Activated CD4-positive, alpha-beta T cell treated with anti-CD3 and anti-CD28 coated beads, Interleukin-2, amount 10 ng/mL, durations not matched to agents 24 days and 14 days (primary cell): ENCODE measurements at places on chromosomes 3 and 15. TPM values are rescaled to one million over a fixed set of nuclear protein-coding genes. Genes with fewer than 3 reads are reported as not detected.

Gene UNC13C
- not detected in 2 replicates for total RNA-seq

DNA sequence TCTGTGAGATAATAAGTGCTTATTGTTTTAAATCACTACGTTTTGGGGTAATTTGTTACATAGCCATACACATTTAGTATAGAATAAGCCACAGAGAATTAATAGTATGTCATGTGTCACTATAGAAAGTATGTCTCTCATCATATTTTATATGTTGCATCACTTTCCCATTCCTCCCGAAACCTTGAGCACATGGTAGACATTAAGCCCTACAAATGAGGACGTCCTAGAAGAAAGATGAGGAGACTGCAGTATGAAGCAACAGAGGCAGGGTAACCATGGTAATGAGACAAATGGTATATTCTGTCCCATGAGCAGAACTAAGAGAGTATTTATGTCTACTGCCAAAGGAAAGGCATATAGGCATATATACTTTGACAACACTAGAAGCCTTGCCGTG, 720.2 kb downstream of the ROBO1 start:
- H3K27ac ChIP-seq, result no peak overlapping the region
- no peak for DNase-seq
- no peak overlapping the region for H3K4me3 ChIP-seq
- H3K27me3 ChIP-seq, result no peaks in the 10 kb centered on the region
- no peaks in the 10 kb centered on the region for H3K36me3 ChIP-seq

DNA sequence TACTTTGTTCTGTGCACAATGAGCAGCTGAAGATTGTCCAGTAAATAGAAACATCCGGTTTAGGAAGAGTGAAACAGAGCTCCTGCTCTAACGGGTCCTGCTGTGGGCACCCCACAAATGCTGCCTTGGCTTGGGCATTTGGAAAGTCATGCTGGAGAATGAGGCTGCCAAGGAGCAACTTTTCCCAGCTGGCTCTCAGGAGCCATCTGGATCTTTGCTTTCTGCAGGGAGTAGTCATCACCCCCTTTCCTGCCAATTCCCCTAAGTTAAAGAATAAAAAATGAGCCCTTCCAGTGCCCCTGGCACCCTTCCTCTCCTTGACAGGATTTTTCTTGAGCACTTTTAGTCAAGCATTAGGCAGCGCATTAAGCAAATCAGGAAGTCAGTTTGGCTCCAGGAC, 90.0 kb downstream of the FAM43A start:
- DNase-seq, result no peak
- H3K27me3 ChIP-seq, result peaks cover 34% of the 10 kb centered on the region

Gene SCAANT1
- total RNA-seq, result not detected in 2 replicates

Gene RAB6B
- total RNA-seq, result 0.07 and 0.14 TPM in 2 replicates

- H3K27ac ChIP-seq, result no peak overlapping the region
- H3K36me3 ChIP-seq, result peaks cover 8% of the 10 kb centered on the region
- H3K4me1 ChIP-seq, result peaks cover 17% of the 10 kb centered on the region
- H3K27me3 ChIP-seq, result peaks cover 10% of the 10 kb centered on the region
- DNase-seq, result no peak
Measured at GRCh38 chr3:196967412-196968232, 1.0 kb downstream of the PIGZ start.

DNA sequence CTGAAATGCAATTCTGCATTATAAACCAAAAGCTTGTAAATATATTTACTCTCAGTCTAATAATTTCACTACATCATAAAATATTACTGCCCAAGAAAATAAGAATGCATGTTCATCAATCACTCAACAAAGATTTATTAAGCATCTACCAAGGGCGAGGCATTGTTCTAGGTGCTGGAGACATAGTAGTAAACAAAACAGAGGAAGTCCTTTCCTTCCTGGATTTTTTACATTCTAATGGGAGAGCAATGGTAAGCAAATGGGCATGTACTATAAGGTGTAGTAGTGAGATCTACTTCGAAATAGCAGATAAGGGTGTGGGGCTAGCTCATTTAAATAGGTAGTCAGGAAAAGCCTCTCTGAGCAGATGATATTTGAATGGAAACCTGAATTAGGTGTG, 10.8 kb upstream of the ZFYVE19 start:
- DNase-seq, result no peak
- no peak overlapping the region for H3K27ac ChIP-seq
- H3K36me3 ChIP-seq, result peaks cover 30% of the 10 kb centered on the region
- H3K27me3 ChIP-seq, result no peaks in the 10 kb centered on the region

DNA sequence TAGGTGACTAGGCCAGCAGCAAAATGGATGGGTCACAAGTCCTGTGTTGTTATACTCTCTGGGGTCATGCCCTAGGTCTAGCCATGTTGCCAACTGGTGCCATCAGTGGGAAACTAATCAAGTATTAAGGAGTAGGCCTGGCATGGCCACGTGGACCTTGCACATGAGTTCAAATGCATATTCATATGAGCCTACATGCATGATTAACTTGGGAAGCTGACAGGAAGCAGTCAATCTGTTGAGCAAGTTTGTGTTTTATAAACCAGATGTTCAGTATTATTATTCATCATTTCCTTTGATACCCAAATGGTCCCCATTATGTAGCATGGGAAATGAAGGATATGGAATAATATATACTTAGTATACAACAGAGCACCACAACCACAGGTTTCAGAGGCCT, 95.0 kb downstream of the LRTM1 start:
- no peak overlapping the region for H3K4me3 ChIP-seq
- H3K4me1 ChIP-seq, result no peaks in the 10 kb centered on the region
- no peak overlapping the region for H3K27ac ChIP-seq
- no peaks in the 10 kb centered on the region for H3K36me3 ChIP-seq

GRCh38 chr15:25787381-25787780, 75.7 kb downstream of the ATP10A start:
- peaks cover 12% of the 10 kb centered on the region for H3K36me3 ChIP-seq
- H3K27ac ChIP-seq, result peak overlapping the region; percentile 6
- peaks cover 62% of the 10 kb centered on the region for H3K4me1 ChIP-seq
- H3K27me3 ChIP-seq, result no peaks in the 10 kb centered on the region
- no peak overlapping the region for H3K4me3 ChIP-seq

DNA sequence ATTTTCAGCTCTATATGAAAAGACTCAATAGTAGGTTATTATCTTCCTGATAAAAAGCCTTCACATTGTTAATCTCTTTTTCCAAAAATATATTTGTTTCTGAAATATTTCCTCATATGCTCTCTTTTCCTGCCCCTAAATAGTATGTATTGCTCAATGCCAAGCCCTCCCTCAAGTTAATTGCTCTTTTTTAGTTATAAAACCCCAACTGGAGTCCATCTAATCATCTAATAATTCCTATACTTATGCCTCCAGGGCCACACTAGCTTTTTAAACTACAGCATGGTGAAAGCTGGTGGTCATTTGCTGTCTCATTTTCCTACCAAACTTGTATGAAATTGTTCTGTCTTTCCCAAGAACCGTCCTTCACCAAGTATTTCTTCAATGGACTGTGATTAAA, 26.7 kb downstream of the AQP9 start:
- H3K4me3 ChIP-seq, result no peak overlapping the region
- H3K27me3 ChIP-seq, result peaks cover 36% of the 10 kb centered on the region
- H3K4me1 ChIP-seq, result no peaks in the 10 kb centered on the region

GRCh38 chr15:23645371-23646164, 2.1 kb downstream of the MAGEL2 start:
- H3K27ac ChIP-seq, result no peak overlapping the region
- no peak overlapping the region for H3K4me3 ChIP-seq

DNA sequence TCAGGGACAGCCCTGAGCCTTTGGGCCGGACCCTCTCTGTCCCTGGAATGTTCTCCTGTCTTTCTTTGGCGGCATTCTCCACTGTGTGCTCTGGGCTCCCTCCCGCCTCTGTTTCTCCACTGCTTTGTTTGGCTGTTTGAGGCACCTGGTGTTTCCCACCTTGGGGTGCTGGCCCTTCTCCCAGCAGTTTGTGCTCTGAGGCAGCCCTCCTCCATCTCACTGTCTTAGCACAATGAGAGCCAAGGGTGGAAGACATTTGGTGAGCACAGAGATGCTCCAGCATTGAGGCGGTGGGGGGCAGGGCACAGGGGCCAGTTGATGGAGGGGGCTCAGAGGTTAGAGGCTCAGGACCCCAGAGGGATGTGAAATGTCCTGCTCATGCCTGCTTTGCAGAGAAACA, 54.3 kb downstream of the RASGRF1 start:
- no peak overlapping the region for H3K27ac ChIP-seq
- H3K36me3 ChIP-seq, result no peaks in the 10 kb centered on the region
- no peak for DNase-seq
- H3K4me1 ChIP-seq, result no peaks in the 10 kb centered on the region
- H3K27me3 ChIP-seq, result peaks cover 30% of the 10 kb centered on the region

DNA sequence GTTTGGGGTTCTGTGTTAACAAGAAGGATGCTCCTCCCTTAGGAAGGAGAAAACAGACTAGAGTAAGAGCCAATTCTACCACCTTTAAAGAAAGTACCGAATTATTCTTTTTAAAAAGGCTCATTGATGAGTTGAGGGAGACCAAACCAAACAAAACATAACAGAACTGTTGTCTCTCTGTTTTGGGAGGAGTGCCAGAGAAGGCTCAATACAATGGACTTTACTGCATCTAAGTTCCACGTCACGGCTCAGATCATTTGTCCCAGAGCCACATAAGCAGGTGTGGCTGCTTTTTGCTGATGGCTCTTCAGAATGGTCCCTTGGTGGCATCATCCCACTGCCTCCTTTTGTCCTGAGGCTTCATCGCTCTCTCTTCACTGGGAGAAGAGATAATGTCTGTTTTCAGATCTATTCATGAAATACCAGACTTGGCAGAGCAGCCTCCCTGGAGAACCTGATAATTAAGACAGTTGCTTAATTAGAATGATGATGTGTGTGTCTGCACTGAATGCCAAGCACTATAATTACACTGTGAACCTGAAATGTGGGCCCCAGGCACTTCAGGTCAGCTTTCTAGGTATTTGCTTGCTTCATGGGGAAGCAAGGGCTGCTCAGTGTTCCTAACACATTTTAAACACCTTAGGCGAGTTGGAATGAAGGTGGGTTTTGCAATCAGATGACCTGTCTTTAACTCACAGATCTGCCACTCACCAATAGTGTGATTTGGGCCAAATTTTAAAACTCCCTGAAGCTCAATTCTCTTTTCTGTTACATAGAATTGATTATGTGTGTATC, 335.2 kb upstream of the MCTP2 start:
- no peak overlapping the region for H3K27ac ChIP-seq
- DNase-seq, result no peak
- H3K4me1 ChIP-seq, result no peaks in the 10 kb centered on the region
- no peaks in the 10 kb centered on the region for H3K27me3 ChIP-seq
- no peaks in the 10 kb centered on the region for H3K36me3 ChIP-seq
- H3K4me3 ChIP-seq, result no peak overlapping the region

Gene GHSR
- total RNA-seq, result not detected in 2 replicates

DNA sequence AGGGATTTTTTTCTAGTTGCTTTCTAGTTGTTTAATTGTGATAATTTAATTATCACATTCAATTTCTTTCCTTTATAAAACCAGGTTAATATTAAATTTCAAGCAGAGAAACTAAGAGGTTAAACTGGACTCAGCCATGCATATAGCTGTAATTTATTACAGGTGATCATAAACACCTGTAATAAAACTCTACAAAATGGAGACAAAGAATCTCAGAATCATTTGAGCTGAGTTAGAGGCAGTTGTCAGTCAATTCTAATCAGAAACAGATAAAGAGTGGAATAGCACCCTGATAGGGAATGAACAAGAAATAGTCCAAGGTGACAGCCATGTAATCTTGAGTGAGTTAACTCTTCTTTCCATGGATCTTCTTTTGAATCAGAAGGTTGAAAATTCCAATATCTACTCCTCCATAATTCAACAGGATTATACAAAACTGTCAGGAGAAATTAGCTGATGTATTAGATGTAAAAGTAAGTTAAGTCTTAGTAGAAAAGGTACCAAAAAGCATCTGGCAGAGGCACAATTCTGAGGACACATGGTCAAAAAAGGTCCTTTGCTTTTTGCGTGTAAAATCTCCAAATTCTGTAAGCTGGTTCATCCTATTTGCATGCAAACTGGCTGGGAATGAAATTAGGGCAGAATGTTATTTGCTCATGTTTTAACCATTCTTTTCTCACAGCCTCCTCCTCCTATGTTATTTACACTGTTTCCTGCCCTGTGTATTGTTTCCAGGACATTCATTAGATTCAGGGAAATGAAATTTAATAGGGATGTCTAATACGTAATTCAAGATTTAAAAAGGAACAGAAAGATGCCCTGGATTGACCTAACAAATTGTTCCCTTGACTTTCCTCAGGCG, 39.4 kb upstream of the B3GNT5 start:
- peaks cover 14% of the 10 kb centered on the region for H3K36me3 ChIP-seq
- DNase-seq, result no peak
- H3K27me3 ChIP-seq, result peaks cover 2% of the 10 kb centered on the region
- peaks cover 15% of the 10 kb centered on the region for H3K4me1 ChIP-seq

DNA sequence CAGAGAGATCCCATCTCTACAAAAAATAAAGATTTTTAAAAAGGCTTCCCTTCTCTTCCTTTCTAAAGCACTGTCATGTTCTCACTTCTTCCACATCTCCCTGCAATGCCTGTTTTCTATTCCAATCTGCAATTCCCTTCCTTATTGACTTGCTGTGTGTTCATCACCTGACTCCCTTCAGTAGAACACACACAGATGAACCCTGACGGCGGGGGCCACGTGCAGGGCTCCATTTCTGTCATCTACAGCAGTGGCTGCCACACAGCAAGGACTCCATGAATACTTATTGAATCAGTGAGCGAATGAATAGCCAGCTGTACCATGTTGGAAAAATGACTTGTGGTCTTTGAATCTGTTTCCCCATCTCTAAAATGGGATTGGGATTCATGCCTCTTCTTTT, 26.1 kb downstream of the BHLHE40 start:
- H3K27ac ChIP-seq, result peak overlapping the region; percentile 88
- H3K36me3 ChIP-seq, result peaks cover 1% of the 10 kb centered on the region
- no peaks in the 10 kb centered on the region for H3K27me3 ChIP-seq
- DNase-seq, result peak; percentile 68
- H3K4me3 ChIP-seq, result no peak overlapping the region

- no peak overlapping the region for H3K4me3 ChIP-seq
- no peak for DNase-seq
- peaks cover 2% of the 10 kb centered on the region for H3K4me1 ChIP-seq
- H3K27ac ChIP-seq, result no peak overlapping the region
Measured at GRCh38 chr3:99625237-99625622, 13.2 kb upstream of the COL8A1 start.

- no peak for DNase-seq
- H3K27me3 ChIP-seq, result peaks cover 16% of the 10 kb centered on the region
- no peaks in the 10 kb centered on the region for H3K36me3 ChIP-seq
- peaks cover 6% of the 10 kb centered on the region for H3K4me1 ChIP-seq
- no peak overlapping the region for H3K4me3 ChIP-seq
Measured at GRCh38 chr3:68941055-68941454, 8.7 kb upstream of the TAFA4 start.

Gene SMCO1
- total RNA-seq, result not detected in 2 replicates

Gene GLDN
- not detected in 2 replicates for total RNA-seq

Gene ZNF80
- 0.19 and 0.21 TPM in 2 replicates for total RNA-seq

GRCh38 chr3:127066635-127067034, 83.7 kb downstream of the PLXNA1 start:
- no peaks in the 10 kb centered on the region for H3K4me1 ChIP-seq
- H3K27me3 ChIP-seq, result peaks cover 2% of the 10 kb centered on the region
- DNase-seq, result no peak

- H3K27me3 ChIP-seq, result no peaks in the 10 kb centered on the region
- H3K4me3 ChIP-seq, result no peak overlapping the region
- peak; percentile 61 for DNase-seq
- no peaks in the 10 kb centered on the region for H3K4me1 ChIP-seq
- no peaks in the 10 kb centered on the region for H3K36me3 ChIP-seq
Measured at GRCh38 chr3:158918008-158918407, 116.2 kb downstream of the MFSD1 start.

Gene KNSTRN
- 50.4 and 52.9 TPM in 2 replicates for total RNA-seq
